SJSA1 (cell line): ENCODE measurements at places on chromosomes 3 and 15.
A peak's percentile ranks its signal among the peaks of the same experiment; 100 is the strongest.

GRCh38 chr15:80780416-80781221 is 1.4 kb downstream of the CEMIP start:
- peak; percentile 47 for DNase-seq

DNA sequence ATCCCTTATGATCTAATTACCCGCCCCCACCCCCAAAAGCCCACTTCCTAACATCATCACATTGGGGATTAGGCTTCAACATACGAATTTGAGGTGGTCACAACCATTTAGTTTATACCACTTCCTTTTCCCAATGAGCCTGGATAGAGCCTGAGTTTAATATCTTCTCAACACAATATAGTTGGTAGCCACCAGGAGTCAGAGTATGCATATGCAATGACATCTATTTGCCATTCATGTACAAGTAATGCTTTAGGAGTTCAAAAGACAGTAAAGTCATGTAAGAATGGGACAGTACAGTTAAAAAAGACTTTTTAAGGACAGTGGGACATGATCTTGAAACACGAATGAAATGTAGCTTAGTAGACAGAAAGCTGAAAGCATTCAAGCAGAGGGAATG is 172.4 kb downstream of the DCLK3 start:
- no peak for DNase-seq

- DNase-seq: no peak
Measured at GRCh38 chr3:128501431-128501830, 8.4 kb upstream of the GATA2 start.

DNA sequence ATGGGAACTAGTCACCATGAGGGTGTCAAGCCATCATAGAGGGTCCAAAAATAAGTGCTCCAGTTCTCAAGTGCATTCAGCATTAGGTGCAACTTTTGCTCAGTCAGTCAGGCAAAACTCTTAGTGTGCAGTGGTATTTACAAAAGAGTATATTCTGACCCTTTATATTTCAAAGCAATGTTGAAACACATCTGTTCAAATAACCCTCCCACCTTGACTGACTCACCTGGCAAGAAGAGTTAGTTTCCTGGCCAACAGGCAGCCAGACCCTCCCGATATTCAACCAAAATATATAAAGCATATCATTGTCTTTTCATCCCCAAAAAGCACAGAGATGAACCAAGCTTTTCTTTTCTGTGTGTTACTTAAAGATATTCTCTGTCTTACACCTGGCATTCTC is 7.6 kb upstream of the COL8A1 start:
- no peak for DNase-seq

GRCh38 chr3:127206611-127207516 is 13.9 kb downstream of the PRR23E start:
- no peak for DNase-seq

GRCh38 chr3:133547432-133548041 is 25.9 kb upstream of the CDV3 start:
- DNase-seq: peak; percentile 77
